ENCODE measurements at places on chromosomes 5 and 9.

DNA sequence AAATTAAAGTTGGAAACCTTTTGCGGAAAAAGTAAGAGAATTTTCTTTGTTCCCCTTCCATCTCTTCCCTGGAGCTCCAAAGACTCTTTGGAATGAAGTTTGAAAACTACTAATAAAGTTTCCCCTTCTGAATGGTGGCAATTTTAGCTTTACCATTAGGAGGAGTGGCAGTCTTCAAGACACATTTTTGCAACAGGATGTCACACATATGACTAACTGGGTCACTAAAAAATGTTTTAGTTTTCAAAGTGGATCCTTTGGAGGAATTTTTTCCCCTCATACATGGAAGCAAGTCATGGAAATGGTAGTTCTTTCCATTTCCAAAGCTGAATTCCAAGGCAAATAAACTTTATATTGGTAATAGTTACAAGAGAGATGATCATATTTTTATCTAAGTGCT, 15.6 kb downstream of the FBXO4 start:
- DNase-seq: no peak

- peak; percentile 2 for DNase-seq
Measured at GRCh38 chr5:148343046-148343407, 7.7 kb downstream of the SPINK9 start.

DNA sequence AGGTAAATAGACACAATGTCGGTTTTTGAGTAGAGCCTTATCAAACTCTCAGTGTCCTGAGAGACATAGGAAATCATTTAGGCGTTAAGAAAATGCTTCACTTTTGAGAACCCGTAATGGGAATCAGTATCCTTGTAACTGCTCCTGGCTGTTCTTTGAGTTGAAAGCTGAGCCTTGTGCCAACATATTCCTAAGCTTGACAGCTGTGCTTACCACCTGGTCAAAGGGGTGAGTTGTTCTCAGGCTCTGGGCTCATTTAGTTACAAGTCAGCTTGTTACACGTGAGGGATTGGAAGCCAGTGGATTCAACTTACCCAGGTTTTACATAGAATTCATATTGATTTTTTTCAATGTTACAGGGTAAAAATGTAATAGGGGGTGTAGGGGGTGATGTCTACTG, 145.9 kb downstream of the GABRB2 start:
- no peak for DNase-seq

DNA sequence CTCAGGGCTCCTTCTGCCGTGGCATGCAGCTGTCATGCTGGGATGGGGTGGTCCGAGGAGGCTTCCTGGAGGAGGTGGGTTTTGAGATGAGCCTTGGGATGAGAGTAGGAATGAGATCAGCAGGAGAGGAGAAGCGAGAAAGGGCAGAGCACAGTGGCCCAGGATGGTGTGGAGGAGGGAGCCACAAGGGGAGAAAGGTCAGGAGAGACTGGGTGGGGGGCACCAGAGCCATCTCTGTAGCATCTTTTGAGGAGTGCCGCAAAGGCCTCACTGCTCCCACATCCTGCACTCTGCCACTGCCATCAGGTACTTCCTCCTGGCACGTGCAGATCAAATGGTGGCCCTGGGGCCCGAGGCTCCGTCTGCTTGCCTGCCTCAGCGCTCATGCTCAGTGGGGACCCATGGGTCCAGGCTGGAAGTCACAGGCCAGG, 150.2 kb downstream of the MACROH2A1 start:
- no peak for DNase-seq

DNA sequence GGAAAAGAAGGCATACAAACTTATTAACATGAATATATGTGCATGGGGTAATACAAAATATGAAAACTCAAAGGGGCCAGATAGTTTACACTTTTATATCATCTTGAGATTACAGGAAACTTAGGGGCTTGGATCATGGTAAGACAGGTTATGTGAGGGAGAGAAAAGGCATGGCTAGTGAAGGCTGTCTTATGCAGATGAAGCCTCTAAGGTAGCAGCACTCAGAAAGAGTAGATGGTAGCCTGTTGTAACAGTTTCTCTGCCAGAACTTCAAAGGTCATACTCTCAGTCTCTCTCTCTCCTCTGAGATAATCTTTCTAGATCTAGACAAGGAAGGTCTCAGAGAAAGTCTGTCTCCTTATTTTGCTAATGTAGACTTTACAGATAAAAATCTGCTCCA, 57.2 kb upstream of the FGF10 start:
- no peak for DNase-seq

DNA sequence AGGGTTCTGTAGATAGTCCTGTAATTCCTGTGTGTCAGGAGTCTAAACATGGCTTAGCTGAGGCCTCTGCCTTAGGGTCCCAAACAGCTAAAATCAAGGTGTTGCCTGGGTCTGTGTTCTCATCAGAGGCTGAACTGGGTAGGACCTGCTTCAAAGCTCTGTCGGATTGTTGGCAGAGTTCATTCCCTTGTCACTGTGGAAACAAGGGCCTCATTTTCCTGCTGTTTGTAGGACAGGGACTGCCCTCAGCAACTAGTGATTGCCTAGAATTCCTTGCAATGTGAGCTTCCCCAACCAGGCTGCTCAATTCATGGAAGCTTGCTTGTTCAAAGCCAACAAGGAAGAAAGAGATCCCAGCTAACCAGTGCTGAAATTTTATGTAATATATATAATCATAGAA, 283.2 kb downstream of the DNAH5 start:
- DNase-seq: no peak

Measured in fibroblast of mammary gland (primary cell).